ENCODE measurements at places on chromosomes 5 and 9.
A peak's percentile ranks its signal among the peaks of the same experiment; 100 is the strongest.

DNA sequence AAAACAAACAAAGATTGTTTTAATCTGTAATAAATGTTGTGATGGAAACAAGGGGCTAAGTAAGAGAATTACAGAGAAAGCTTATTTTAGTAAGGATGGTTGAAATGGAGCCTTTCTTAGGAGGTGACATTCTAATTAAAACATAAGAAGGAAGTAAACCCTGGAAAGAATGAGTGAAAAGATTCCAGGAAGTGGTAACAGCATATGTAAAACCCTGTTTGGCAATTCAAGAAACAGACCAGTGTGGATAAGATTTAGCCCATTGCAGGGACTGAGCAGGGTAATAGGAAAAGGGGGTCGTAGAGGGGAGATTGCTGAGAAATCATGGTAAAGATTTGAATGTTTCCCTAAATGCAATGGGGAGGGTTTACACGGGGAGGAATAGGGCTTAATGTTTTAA lies 21.6 kb upstream of the PIP5K1B start:
- no peak for DNase-seq

DNA sequence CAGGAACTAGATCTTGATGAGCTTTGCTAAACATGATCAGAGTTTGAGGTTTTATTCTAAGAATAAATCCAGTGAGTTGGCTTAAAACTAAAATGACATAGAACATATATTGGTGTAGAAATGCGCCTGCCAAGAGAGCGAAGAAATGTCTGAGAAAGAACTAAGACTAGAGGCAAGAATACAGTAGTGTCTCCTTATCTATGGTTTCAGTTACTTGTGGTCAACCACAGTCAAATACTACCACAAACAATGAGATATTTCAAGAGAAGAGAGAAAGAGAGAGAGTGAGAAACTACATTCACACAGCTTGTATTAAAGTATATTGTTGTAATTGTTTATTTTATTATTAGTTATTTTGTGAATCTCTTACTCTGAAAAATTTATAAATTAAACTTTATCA lies 254.4 kb upstream of the CDH10 start:
- no peak for DNase-seq

DNA sequence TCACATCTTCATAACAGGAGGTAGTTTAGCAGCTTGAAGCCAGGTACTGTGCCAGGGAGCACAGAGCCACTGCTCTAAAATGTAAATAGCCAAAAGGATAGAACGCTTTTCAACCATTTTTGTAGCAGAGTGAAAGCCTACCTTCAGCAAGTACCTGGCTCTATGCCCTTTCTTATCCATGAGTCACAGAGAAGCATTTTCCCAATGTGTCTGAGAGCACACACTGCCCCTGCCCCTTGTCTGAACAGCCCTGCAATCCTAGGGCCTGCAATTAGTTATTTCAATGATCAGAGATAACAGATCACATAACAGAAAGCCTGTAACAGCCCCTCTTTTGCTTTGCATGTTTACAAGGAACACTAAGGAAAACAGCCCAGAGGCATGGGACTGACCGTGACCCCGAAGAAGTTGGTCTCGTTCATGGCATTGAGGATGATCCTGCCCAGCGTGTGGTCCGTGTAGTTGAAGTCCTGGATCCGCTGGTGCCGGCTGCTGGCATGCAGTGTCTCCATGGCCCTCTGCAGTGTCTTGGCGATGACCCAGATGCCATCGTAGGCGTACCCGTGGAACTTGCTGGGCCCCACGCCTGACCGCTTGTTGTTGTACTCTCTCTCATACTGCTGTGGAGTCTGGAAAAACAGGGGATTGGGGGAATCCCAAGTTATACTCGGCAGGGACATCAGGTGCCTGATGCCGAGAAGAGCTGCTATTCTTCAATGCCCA lies 198.3 kb upstream of the TBC1D2 start:
- no peak for DNase-seq

GRCh38 chr9:107332883-107333282 lies 49.8 kb downstream of the RAD23B start:
- DNase-seq: no peak

GRCh38 chr5:37807015-37807414 lies 32.8 kb downstream of the GDNF start:
- no peak for DNase-seq

- no peak for DNase-seq
These were observed 188.8 kb downstream of the BNC2 start for GRCh38 chr9:16681652-16681987.

- DNase-seq: no peak
These were observed 372.1 kb downstream of the TLE1 start for GRCh38 chr9:81317223-81317622.

GRCh38 chr5:77312413-77312812 lies 101.9 kb downstream of the PDE8B start:
- no peak for DNase-seq

GRCh38 chr5:168656633-168657032 lies 77.5 kb upstream of the PANK3 start:
- no peak for DNase-seq

- no peak for DNase-seq
These were observed 3.0 kb downstream of the SPATA31E1 start for GRCh38 chr9:87885484-87886189.

DNA sequence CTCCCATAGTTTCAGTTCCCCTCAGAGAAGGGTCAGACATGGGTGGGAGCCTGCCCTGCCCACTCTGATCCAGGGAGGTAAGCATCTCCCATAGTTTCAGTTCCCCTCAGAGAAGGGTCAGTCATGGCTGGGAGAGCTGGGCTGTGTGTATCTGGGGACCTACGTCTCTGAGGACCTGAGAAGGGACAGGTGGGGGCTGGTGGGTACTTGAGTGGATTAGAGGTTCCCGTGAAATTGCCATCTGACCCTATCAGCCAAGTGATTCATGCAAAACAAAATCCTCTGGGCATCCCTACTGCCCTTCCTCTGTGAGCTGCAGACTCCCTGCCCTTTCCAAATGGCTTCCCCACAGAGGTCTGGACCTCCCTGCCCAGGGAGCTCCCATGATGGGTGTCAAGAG lies 3.9 kb downstream of the ENHO start:
- DNase-seq: no peak

- no peak for DNase-seq
These were observed 1.0 kb upstream of the FBXW11 start for GRCh38 chr5:172007175-172008110.

DNA sequence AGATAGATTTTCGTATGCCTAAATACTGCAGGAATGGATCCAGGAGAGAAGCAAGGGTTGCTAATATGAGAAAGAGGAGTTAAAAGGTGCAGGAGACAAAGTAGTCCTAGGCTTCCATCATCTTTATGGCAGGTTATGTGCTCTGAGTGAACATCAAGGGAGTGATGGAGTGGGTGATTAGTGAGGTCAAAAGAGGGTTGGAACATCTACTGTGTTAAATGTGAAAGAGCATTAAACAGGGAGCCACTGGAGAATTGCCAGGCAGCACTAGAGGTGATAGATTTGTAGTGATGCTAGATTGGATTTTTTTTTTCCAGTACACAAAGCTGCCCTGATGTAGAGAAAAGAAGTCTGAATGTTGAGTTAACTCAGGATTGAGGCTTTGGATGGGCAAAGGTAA lies 199.3 kb downstream of the NMUR2 start:
- DNase-seq: no peak

DNA sequence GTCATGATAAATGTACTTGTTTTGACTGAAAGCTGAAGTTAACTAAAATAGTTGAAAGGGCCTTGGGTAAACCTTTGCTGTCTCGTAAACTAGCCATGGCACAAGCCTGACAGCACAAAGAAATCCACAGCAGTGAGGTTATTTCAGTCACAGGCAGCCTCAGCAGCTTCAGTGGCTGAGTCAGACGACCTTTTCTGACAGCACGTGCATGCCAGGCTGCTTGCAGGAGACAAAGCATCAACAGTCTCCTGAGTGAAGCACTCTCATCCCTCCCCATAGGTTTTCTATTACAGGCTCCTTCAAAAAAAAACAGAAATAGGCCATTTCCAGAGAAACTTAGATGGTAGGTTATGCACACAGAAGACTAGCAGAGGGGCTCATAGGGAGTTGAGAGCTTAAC lies 34.6 kb downstream of the OXCT1 start:
- peak; percentile 50 for DNase-seq

DNA sequence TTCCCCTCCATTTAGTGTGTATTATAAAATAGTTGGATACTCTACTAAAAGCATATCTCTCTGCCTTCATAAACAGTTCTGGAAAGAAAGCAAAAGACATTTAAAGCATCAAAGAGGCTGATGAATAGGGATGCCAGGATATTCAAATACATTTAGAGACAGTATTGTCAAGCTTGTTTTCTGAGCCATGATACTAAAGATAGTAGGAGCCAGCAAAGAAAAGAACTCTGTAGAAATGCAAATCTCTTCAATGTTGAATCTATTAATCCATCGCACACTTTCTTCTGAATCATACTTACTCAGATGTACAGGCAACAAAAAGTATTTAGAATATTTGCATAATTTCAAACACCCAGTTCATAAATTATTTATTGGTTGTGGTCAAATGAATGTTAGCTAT lies 207.1 kb upstream of the MEF2C start:
- DNase-seq: no peak

DNA sequence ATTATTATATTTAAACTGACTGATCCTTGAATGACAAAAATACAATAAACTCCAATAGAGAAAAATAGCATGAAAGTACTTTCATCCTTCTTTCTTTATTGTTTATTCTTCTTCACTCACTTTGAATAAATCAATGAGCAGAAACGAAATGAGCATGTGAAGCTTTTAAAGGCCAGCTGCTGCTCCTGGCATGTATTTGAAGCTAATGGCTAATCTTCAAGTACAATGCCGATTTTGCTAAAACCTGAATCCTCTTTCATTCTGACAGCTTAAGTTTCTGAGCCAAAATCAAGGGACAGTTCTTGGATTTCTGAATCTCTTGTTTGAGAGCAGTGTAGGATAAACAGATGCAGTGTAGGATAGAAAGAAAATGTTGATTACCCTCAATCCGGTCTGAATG lies 237.3 kb downstream of the CDH10 start:
- no peak for DNase-seq

Data from H54 (cell line).